ELR (cell line): ENCODE measurements at places on chromosomes 13 and 19.

DNA sequence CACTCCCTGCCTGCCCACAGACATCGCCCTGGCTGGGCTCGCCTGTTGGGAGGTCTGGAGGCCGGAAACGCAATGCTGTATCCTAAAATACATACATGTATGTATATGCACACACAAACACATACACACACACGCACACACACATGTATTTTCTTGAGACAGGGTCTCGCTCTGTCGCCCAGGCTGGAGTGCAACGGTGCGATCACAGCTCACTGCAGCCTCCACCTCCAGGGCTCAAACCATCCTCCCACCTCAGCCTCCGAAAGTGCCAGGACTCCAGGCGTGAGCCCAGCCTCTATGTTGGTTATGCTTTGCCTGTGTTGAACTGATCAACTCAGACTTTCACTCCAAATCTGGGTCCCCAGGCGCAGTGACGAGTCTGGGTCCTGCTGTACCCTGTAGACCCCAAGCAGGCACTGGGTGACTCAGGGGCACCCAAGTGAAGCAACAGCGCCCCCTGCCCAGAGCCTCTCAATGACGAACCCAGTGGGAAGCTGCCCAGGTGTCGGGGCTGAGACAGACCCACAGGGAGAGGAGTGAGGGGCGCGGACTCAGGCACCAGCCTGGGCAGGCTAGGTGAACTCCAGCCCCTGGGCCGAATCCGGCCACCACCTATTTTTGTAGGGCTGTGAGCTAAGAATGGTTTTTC lies 27.4 kb upstream of the CACTIN start:
- peak; percentile 42 for DNase-seq

- DNase-seq = no peak
Observed at GRCh38 chr13:48113756-48114130, 18.8 kb upstream of the MED4 start.

DNA sequence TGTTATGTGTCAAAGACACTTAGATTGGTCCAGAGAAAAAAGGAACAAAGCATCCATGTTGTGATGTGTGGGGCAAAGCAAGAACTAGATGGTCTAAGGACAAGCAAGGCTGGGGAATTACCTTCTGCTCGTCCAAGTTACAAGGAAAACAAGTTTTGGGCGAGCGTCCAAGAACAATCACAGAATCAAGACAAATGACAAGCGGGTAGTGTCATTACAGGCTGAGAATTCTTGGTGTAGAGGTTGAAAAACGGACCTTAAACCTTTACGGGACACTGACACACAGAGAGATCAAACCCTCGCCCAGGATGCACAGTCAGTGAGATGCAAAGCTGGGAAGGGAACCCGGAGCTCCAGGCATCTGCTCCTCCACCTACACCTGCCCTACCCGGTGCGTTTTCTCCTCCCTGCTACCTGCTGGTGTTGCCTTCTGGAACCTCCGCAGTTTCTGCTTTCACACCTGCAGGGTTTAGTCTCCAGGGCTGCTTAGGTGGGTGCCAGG lies 515 bp upstream of the ZNF324B start:
- DNase-seq = no peak

- peak; percentile 72 for DNase-seq
Observed at GRCh38 chr19:6103217-6103644, 7.1 kb downstream of the RFX2 start.

DNA sequence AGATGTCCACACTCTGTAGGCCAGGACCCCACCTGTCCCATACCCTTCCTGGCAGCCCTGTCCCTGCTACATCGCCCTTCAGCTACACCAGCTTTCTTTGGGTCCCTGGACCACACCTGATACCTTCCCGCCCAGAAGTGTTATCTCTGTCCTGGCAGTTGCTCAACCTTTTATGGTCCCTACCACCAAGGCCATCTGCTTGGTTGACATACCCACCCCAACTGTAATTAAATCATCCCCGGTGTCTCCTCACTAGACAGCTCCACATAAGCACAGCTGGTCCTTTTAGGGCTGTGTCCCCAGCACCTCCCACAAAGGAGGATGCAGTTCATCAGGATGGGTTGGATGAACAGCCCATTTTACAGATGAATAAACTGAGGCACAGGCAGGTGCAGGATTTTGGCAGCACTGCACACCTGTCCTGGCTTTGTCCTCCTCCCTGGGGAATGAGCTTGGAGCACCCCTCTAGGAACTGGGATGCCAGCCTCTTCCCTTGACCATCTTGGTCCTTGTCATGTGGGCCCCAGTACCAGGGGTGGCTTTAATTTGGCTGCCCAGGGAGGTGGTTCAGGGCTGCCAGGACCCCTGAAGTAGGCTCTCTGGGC lies 12.9 kb downstream of the NACC1 start:
- DNase-seq = no peak

GRCh38 chr19:21568816-21569493 lies 63.6 kb downstream of the ZNF429 start:
- peak; percentile 3 for DNase-seq

DNA sequence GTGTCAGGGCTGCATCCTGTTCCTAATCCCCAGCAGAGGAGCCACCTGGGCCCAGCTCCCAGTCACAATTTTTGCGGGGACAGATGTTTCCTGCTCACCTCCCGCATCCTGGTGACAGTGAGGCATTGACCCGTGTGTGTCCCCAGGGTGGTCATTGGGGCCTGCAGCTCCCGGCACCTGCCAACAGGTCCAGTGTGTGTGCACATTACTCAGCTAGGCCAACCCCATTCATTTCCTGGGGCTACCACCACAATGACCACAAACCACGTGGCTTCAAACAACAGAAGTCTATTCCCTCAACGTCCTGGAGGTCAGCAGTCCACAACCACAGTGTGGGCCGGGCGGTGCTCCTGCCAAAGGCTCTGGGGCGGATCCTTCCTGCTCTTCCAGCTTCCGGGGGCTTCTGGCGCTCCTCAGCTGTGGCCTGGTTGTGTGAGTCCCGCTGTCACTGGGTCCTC lies 11.9 kb upstream of the F2RL3 start:
- peak; percentile 77 for DNase-seq

GRCh38 chr13:91816263-91816807 lies 417.9 kb downstream of the GPC5 start:
- DNase-seq = no peak

- DNase-seq = no peak
Observed at GRCh38 chr19:2795827-2796658, 10.7 kb downstream of the THOP1 start.

GRCh38 chr19:55459551-55459949 lies 1.9 kb downstream of the ISOC2 start:
- no peak for DNase-seq

DNA sequence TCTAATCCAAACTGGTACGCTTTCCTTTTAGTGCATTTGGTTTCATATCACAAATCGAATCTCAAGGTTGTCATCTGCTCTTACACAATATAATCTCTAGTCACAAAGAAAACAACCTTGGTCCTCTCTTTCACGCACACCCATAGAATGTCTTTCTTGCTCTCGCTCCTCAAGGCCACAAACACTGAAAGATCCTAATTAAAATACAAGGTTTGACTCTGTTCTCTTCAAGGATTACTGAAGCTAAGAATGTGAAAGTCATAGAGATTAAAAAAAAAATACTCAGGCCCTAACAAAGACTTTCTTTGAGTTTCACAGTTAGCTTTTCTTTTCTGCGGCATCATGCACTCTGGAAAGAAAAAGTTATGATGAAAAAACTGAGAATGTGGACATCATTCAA lies 891.5 kb downstream of the EFNB2 start:
- DNase-seq = no peak

GRCh38 chr19:22263121-22263520 lies 23.1 kb upstream of the ZNF729 start:
- no peak for DNase-seq

DNA sequence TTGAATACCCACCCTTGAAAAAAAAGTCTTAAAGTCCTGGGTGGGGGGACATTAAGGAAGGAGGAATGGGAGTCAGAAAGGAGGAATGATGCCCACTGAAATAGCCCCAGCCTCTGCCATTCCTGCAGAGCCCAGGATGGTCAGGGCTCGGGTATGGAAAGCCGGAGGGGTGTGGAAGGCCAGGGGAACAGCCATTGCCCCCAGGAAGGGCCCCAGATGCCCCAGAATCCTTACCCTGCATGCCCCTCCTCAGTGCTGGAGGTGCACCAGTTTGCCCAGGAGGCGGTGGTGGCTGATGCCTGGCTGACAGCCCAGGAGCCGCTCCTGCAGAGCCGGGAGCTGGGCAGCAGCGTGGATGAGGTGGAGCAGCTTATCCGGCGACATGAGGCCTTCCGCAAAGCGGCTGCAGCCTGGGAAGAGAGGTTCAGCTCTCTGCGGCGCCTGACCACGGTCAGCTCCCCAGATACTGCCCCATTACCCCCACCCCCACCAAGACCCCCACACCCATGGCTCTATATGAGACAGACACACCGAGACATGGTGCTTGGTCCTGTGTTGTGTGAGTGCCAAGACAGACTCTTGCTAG lies 10.7 kb upstream of the SHKBP1 start:
- no peak for DNase-seq

DNA sequence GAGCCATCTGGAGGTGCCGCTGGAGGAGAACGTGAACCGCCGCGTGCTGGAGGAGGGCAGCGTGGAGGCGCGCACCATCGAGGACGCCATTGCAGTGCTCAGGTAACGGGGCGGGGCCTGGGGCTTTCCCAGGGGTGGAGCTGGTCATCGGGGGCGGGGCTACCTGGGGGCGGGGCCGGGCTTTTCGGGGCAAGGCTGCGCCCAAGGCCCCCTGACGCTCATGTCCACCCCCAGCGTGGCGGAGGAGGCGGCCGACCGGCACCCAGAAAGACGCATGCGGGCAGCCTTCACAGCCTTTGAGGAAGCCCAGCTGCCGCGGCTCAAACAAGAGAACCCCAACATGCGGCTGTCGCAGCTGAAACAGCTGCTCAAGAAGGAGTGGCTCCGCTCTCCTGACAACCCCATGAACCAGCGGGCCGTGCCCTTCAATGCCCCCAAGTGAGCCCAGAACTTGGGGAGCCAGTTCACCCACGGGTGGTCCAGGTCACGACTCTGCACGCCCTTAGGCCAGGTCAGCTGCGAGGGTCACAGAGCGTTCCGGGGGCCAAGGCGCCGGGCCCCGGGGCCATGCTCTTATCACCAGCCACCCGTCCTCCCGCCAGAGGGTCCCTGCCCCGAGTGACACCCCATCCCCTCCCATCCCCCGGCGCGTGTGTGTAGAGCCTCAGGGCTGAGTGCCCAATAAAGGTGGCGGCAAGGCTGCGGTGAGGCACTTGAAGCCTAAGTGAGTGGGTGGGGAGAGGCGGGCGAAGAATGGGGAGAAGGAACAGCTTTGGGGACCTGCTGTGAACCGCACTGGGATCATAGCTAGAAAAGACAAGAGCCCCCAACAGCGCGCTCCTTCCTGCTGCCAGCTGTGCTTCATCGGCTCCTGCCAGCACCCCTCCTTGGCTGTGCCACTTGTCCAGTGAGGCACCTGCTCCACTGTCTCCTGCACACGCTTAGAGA lies 10.7 kb downstream of the CCDC124 start:
- no peak for DNase-seq

GRCh38 chr13:107665926-107666458 lies 549.3 kb downstream of the LIG4 start:
- DNase-seq = peak; percentile 22

- DNase-seq = no peak
Observed at GRCh38 chr19:11177592-11177991, 19.8 kb downstream of the KANK2 start.

DNA sequence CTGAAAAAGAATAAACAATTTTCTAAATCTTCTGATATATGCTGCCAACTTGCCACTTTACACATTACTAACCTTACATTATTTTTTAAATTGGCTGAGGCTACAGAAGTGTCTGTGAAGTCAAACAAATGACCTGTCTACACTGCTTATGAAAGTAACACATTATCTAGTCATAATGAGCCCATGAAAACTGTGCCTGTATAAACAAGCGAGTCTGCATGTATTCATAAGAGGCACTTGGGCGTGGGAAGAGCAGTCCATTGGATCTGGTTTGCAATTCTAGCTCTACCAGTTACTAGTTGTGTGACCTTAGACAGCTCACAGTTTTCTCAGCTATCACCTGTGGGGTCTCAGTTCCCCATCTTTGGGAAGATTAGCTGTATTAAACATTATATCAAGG lies 3.1 kb downstream of the VPS36 start:
- DNase-seq = no peak

DNA sequence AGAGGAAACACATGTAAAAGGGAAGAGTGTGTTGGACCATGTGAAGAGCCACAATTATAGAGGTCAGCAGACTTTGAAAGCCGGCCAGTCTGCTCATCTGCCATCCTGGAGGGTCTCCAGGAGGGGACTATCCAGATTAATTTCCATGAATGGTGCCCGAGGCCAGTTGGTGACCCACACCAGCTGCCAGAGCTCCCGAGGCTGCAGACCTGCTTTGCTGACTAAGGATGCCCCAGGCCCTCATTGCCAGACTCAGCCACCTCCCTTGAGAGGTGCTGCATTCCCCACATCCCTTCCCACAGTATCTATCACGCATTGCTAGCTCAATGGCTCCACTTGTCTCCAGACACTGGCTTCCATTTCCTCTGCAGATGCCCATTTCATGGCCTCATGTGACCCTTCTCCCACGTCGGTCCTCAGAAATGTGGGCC lies 110.3 kb downstream of the NALCN start:
- DNase-seq = no peak

- no peak for DNase-seq
Observed at GRCh38 chr19:40279761-40280607, 5.2 kb downstream of the AKT2 start.

DNA sequence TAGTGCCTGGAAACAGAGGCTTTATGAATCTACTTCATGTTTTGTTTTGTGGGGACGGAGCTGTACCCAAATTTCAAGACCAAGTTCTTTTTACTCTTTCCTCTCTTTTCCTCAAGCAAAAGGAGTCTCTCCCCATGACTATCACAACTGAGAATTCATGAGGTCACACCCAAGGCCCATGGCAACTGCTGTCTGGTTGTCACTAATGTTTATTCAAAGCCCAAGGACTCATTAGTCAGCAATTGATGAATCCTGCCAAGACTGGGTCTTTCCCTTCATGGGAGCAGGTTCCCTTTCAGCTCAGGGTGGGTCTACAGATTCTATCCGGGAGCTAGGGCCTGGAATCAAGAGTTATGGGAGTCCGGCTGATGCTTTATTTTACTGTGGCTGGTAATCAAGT lies 441.5 kb upstream of the PCDH20 start:
- no peak for DNase-seq
